ENCODE measurements at places on chromosomes 1 and 21.

GRCh38 chr1:85976516-85977205 is 179.9 kb downstream of the COL24A1 start:
- DNase-seq, result no peak

DNA sequence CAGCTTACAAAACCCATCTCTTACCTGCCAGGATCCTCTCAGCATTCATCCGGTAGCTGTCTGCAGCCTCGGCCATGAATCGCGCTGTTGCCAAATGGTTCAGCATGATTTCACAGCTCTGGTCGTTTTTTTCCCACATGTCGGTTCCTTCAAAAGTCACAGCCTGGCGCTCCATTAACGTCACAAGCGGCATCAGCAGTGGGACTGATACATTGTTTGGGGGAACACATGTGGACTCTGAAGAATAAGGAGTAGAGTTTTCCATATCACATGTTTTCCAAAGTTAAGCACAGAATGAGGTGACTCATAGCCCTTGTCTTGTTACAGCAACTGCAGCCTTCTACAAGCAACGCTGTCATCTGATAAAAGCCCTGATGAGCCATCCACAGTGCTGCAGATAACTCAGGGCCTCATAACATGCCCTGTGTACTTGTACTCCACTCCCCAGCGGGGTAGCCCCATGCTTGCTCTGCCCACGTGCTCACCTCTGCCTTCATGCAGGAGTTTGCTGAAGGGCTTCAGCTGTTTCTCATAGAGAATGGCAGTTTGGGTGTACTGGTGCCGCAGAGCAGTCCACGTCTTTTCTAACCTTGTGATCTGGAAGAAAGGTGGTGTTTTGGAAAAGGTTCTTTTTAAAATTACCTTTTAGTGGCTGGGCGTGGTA is 114.2 kb downstream of the BCAR3 start:
- DNase-seq, result no peak

- DNase-seq, result no peak
These were observed 45.0 kb upstream of the KIRREL1 start for GRCh38 chr1:157948312-157949073.

GRCh38 chr1:75338616-75339483 is 204.7 kb downstream of the LHX8 start:
- no peak for DNase-seq

DNA sequence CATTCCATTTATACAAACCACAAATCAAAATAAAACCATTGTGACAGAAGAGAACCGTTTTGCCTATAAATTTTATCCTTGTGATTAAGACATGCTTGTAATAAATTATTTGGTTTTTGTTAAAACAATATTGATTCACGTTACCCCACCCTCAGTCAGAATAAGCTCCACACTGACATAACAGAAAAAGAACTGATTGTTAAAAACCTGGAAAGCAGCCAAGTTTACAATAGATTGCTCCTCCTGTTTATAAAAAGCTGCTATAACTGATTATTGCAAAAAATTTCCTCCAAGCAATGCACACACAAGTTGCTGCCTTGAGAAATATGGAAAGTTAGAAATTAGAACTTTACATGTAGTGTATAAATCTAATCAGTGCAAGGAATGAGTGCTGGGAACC is 263.5 kb downstream of the SETD4 start:
- DNase-seq, result no peak

- no peak for DNase-seq
These were observed 113.4 kb upstream of the ATP1A1 start for GRCh38 chr1:116259663-116260062.

DNA sequence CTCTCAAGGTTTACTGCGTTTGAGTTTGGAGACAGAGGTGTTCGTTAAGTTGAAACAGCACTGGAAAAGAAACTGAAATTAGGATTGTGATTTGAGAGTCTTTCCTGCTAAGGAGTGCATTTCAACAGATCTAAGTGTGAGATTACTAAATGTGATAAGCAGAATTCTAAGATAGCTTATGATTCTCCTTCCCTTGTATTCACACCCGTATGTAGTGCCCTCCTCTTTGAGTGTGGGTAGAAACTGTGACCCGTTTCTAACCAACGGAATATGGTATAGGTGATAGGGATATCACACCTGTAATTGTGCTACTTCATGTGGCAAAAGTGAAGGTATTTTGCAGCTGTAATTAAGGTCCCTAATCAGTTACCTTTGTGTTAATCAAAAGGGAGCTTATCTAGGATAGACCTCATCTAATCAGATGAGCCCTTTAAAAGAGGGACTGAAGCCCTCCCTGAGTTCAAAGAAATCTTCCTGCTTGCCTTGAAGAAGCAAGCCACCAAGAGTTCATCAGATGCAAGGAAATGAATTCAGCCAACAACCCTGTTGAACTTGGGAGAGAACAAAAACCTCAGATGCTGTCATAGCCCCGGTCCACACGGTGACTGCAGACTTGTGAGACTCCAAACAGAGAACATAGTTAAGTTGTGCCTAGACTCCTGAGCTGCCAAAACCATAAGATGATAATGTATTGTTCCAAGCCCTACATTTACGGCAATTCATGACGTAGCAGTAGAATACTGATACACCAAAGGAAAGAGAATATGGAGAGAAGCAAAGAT is 12.6 kb upstream of the IL12RB2 start:
- no peak for DNase-seq

DNA sequence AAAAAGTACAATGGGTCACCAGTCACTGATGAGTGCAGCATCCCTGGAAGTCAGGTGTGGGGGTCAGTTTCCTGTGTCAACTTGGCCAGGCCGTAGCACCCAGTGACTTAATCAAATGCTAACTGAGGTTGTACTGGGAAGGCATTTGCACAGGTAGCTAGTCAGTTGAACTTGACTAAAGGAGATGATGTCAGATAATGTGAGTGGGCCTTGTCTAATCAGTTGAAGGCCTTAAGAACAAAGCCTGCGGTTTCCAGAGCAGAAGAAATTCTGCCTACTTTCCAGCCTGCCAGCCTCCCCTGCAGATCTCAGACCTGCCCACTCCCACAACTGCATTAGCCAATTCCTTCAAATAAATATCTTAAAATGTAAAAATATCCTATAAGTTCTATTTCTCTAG is 57.1 kb downstream of the ERG start:
- DNase-seq, result no peak

DNA sequence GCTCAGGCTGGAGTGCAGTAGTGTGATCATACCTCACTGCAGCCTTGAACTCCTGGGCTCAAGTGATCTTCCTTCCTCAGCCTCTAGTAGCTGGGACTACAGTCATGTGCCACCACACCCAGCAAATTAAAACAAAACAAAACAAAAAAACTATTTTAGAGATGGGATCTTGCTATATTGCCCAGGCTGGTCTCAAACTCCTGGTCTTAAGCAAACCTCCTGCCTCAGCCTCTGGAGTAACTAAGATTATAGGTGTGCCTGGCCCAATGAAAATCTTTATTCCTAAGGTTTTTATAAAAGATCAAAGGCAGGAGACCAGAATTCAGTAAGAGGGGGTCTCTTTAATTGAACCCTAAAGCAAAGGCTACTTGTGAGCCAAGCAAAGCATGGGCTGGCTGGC is 10.1 kb downstream of the INAVA start:
- no peak for DNase-seq

DNA sequence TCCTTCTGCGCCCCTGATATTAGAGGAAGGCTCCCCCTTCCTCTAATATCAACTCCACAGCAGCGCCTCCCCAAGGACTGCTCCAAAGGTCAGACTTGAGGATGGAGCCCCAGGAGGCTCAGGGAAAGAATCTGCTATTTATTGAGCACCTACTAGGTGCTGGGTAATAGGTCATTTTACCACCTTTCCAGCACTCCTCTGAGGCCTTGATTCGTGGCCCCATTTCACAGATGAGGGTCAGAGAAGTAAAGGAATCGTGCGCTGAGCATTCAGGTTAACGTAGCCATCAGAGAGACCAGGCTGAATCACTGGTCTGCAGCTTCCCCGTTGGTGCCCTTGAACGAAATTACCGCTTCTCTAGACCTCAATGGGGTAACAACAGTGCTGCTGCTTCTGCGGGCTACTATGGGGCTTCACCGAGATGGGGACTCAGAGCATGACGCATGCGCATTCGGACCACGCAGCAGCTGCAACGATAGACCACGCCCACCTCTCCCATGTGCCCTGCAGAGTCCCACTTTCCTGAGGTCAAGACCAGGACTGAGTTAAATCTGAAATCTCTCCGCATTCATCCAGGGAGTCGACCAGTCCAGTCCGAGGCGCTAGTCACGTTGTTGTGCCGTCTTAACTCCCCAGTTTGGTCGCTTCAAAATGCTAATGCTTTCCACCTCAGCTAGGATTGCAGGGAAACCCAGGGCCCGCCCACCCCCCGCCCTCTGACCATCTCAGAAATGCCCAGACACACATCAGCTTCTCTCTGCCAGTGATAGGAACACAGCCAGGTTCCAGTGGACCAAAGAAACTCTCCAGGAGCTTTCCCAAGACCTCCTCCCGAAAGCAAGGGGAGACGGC is 12.9 kb downstream of the CAMK2N1 start:
- no peak for DNase-seq

- no peak for DNase-seq
These were observed 13.4 kb downstream of the FBLIM1 start for GRCh38 chr1:15771836-15772515.

GRCh38 chr1:154347961-154348360 is 22.6 kb downstream of the ATP8B2 start:
- no peak for DNase-seq

DNA sequence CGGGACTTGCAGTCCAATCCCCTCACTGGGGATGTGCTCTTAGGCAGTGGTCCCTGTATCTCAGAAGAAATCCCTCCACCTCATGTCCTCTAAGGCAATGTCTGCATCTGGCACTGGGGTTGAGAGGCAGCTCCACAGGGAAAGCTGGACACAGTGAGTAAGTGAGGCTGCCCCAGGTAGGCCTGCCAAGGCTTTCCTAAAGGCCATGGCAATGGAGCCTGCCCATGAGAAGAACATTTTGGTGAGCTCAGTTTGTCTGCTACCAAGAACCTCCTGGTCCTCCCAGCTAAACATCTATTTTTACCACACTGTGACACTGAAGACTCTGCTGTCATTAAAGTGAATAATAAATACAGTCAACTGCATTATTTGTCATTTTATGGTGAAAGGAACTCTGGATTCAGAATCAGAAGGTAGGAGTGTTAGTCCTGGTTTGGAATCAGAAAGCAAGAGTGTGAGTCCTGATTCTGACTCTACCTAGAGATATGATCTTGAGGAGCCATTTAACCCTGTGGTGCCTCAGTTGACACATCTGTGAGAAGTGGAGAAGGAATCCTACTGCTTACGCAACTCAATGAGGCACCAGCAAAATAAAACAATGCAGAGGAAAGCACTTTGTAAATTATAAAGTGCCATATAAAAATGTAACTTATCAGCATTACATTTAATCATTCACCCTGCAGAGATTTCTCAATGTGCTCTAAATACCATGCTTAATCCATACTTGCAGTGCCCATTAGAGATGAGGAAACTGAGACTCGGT is 41.0 kb downstream of the TBX15 start:
- DNase-seq, result no peak

DNA sequence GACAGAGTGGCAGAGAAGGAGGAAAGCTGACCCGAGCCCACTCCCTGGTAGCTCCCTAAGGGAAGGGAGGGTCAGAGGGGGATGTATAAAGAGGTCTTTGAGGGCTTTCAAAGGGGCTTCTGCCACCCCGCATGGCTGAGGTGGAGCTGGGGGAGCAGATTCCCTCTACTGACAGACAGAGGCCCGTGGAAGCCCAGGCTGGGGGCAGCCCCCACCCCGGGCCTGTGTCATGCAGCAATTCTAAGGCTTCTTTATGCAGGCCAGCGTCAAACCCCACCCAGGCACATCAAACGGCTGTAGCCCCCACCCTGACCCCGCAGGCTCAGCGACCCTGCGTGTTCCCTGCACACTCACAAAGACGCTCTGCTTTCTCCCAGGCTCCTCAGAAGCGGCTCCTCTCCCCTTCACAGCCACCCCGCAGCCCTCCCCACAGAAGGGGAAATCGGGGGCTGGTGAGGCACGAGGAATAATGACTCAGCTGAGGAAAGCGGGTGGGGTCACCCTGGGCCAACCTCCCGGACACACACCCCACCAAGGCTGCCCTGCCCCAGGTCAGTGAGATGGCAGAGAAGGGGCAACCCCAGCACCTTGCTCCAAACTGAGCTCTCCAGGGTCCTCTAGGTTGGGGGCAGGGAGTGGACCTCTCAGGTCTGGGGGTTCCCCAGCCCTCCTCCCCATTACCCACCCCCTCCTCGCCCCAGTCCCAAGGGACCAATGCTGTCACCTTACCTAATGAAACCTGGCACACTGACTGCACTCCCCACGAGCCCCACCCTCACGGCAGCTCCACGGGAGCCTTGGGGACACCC is 10.8 kb downstream of the SLC45A3 start:
- no peak for DNase-seq

DNA sequence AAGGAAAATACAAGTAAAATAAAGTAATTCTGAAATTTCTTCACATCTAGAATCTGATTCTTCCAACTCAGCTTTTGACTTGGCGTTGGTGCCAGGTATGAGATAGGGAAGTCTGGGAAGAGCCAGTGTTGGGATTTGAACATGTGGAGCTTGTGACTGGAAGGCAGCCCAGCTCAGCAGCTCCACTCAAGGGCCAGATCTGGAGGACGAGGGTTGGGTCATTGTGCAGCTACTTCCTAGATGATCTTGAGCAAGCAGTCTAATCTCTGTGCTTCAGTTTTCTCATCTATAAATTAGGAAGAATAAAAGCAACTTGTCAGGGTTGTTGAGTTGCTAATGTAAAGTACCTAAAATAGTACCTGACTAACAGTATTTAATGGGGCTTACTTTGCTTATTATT is 5.0 kb downstream of the ADARB1 start:
- DNase-seq, result no peak

GRCh38 chr1:110040548-110040947 is 6.1 kb downstream of the STRIP1 start:
- DNase-seq, result no peak

DNA sequence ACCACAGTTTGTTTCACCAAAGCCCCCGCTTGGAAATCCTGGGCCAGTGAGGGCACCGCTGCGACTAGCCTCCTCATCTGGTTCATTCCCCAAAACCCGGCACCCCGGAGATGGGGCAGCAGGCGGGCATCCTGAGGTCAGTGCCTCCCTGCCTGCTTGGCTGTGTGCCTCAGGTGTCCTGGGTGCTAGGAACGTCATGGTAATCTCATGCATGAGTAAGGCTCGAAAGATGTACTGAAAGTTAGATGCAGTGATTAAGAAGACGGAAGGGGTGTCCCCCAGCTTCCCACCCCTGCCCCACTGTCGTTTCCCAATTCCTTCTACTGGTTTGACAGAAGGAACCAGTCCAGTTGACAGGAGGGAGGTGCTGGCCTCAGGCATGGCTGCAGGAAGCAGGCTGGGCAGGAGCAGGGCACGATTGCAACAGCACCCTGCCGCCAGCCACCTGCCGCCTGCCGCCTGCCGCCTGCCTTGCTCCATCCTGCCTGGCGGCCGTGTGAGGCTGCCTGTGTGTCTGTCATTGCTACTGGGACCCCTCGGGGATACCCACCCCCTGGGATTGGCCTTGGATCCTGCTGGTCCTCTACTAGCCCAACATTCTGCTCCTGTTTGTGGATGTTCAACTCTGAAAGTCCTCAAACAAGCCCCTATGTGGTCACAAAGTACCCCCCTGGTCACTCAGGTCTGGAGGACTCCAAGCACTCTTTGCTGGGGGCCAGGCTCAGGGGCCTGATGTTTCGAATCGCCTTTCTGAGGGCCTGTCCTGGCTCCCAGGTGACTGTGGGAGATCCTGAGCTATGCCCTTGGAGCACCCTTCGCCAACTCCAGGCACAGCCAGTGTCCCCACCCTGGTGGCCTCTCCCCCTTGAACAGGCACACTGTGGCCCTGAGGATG is 73.0 kb upstream of the IFFO2 start:
- no peak for DNase-seq

All from stimulated activated CD8-positive, alpha-beta memory T cell treated with anti-CD3 and anti-CD28 coated beads, Interleukin-7, amount 100 ng/mL, for 1 hour (primary cell).